ENCODE measurements at places on chromosomes 4 and X.

GRCh38 chr4:8290701-8290970 lies 21.1 kb downstream of the HTRA3 start:
- DNase-seq, result no peak

DNA sequence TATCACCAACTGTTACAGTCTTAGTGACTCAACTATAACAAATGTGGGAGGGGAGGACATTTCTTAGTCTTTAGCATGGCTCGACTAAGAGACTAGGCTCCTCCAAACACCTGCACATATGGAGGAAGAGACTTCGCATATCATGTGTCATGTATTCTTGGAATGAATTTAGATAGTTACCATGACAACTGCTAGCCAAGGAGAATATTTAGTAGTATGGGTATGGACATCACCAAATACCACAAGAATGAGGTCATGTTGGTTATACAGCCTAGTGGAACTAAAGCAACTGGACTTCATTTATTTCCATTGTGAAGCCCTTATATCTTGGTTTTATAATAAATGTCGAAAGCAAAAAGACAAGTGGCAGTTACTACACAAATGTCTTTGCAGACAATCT lies 512.3 kb downstream of the CFAP47 start:
- DNase-seq, result no peak

- DNase-seq, result no peak
Measured at GRCh38 chr4:120130786-120131185, 64.1 kb upstream of the MAD2L1 start.

GRCh38 chr4:177455561-177455970 lies 13.3 kb upstream of the AGA start:
- DNase-seq, result no peak

- no peak for DNase-seq
Measured at GRCh38 chr4:182826391-182826790, 90.8 kb downstream of the DCTD start.

GRCh38 chrX:4809571-4809970 lies 1096.1 kb upstream of the PRKX start:
- no peak for DNase-seq

All from NCI-H510A (cell line).